ENCODE measurements at places on chromosomes 13 and 19. TPM values are rescaled to one million over a fixed set of nuclear protein-coding genes. Genes with fewer than 3 reads are reported as not detected.

ZNF723 gene
- not detected for polyA plus RNA-seq

LGI4 gene
- 9.4 TPM for polyA plus RNA-seq

ANGPTL4 gene
- polyA plus RNA-seq: 0.97 TPM

TNFSF9 gene
- 0.19 TPM for polyA plus RNA-seq

SNRPA gene
- polyA plus RNA-seq: 65.7 TPM

TPTE2 gene
- polyA plus RNA-seq: 0.06 TPM

STOML3 gene
- polyA plus RNA-seq: 0.04 TPM

POGLUT2 gene
- polyA plus RNA-seq: 15.4 TPM

- H3K27me3 ChIP-seq: peaks cover 3% of the 10 kb centered on the region
- H3K36me3 ChIP-seq: no peaks in the 10 kb centered on the region
- H3K4me3 ChIP-seq: no peak overlapping the region
- H3K4me1 ChIP-seq: no peaks in the 10 kb centered on the region
- no peak overlapping the region for H3K27ac ChIP-seq
- no peak for DNase-seq
Measured at GRCh38 chr13:24700539-24700938, 20.3 kb downstream of the ATP12A start.

DNA sequence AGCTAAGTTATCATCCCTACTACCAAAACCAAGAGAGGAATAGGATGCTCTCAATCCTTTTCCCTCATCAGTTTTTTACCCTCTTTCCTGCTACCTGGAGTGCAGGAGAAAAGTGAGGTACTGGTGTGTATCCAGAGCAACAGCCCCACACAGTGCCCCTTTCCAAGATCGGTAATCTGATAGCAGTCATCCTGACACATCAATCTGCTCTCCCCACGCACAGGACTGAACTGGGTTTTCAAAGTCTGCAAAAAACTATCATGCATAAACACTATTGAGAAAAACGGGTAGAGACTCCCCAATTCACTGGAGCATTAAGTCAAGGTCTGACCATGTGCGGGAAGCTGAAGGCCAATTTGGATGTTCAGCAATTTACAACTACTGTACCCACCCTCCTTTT, 284.8 kb downstream of the RBM26 start:
- H3K4me3 ChIP-seq: no peak overlapping the region
- H3K36me3 ChIP-seq: no peaks in the 10 kb centered on the region
- no peaks in the 10 kb centered on the region for H3K27me3 ChIP-seq
- DNase-seq: no peak
- no peak overlapping the region for H3K27ac ChIP-seq

DNA sequence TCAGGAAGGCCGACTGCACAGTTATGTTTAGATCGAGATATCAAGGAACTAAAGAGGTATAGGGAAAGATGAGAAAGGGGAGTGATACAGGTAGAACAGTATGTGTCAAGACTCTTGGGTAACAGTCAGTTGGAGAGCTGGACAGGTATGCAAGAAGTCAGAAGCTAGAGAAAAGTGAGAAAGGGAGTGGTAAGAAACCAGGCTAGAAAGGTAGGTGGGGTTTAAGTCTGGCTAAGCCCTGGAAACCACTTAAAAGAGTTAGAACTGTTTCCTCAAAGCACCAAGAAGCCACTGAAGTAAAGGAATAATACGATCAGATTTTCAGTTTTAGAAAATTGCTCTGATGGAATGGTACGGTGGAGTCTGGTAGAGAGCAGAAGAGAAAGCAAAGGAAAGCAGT, 196.4 kb downstream of the VWA8 start:
- no peak overlapping the region for H3K4me3 ChIP-seq
- H3K27ac ChIP-seq: no peak overlapping the region
- no peaks in the 10 kb centered on the region for H3K4me1 ChIP-seq
- H3K36me3 ChIP-seq: peaks cover 4% of the 10 kb centered on the region
- DNase-seq: no peak

DNA sequence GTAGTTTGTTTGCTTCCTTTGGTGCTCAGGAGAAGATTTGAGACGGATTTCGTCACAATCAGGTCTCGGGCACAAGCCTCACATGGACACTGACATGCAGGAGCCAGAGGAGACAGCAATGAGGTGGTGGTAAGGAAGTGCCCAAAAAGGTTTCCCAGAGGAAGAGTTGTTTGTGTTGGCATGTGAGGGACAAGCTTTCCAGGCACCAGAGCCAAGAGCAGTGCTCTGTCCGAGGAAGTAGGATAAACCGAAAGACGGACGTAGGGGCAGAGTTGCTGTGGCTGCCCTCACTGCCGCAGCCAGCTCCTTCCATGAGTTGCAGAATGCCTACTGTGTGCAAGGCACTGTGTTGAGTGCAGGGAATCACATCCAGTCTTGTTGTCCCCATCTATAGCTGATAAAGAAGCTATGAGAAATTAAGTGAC, 27.7 kb downstream of the SAE1 start:
- DNase-seq: no peak
- H3K4me1 ChIP-seq: peaks cover 23% of the 10 kb centered on the region
- H3K4me3 ChIP-seq: no peak overlapping the region
- peak overlapping the region; percentile 81 for H3K27ac ChIP-seq
- peaks cover 28% of the 10 kb centered on the region for H3K36me3 ChIP-seq

DNA sequence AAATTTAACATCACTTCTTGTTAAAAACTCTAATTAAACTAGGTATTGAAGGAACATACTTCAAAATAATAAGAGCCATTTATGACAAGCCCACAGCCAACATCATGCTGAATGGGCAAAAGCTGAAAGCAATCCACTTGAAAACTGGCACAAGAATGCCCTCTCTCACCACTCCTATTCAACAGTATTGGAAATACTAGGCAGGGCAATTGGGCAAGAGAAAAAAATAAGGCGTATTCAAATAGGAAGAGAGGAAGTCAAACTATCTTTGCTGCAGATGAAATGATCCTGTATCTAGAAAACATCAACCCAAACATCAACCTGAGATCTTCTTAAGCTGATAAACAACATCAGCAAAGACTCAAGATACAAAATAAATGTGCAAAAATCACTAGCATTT, 15.6 kb upstream of the LILRB1 start:
- H3K4me3 ChIP-seq: no peak overlapping the region
- H3K27ac ChIP-seq: no peak overlapping the region
- DNase-seq: no peak

GRCh38 chr19:37899966-37900365, 6.4 kb downstream of the WDR87 start:
- no peak overlapping the region for H3K27ac ChIP-seq
- no peak for DNase-seq
- no peaks in the 10 kb centered on the region for H3K27me3 ChIP-seq
- H3K4me3 ChIP-seq: no peak overlapping the region
- no peaks in the 10 kb centered on the region for H3K4me1 ChIP-seq

- H3K36me3 ChIP-seq: no peaks in the 10 kb centered on the region
- no peak for DNase-seq
- no peaks in the 10 kb centered on the region for H3K4me1 ChIP-seq
- H3K27ac ChIP-seq: no peak overlapping the region
Measured at GRCh38 chr13:27772651-27773425, 19.4 kb upstream of the GSX1 start.

DNA sequence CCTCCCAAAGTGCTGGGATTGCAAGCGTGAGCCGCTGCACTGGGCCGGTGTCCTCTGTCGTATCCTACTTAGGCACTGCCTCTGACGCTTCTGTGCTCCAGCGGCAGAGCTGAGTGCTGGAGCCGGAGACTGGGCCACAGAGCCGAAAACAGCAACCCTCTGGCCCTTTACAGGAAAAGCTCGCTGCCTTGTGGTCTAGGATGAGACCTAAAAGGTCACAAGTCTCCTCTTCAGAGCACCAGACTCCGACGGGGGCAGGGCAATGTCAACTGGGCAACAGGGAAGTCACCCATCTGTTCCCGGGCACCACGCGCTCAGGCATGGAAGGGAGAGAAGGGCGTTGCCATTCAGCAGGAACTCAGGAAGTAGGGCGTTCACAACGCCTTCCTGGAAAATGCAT, 91.7 kb downstream of the GADD45B start:
- DNase-seq: no peak
- no peaks in the 10 kb centered on the region for H3K36me3 ChIP-seq
- no peak overlapping the region for H3K4me3 ChIP-seq

GRCh38 chr13:50635504-50635903, 208.0 kb downstream of the DLEU7 start:
- DNase-seq: peak; percentile 26
- H3K4me1 ChIP-seq: peaks cover 7% of the 10 kb centered on the region
- no peak overlapping the region for H3K4me3 ChIP-seq
- no peaks in the 10 kb centered on the region for H3K27me3 ChIP-seq

DNA sequence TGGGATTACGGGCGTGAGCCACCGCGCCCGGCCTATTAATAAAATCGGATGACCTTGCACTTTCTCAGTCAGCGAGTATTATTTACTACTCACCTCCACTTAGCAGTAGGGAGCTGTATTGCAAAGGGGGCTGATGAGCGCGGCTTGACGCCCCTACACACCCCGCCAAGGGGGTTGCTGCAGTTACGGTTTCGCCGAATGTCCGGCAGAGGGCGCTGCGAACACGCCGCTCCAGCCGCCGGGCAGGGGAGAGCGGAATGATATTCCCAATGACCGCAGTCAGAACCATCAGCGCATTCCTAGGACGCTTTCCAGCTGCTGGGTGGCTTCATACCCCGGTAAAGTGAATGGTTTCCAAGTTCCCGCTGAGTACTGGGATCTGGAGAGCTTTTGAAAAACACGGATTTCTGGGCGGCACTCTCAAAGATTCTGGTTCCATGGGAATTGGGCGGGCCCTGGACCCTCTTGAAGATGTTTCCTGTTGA, 30.0 kb upstream of the TPT1 start:
- no peak overlapping the region for H3K27ac ChIP-seq
- peaks cover 3% of the 10 kb centered on the region for H3K4me1 ChIP-seq
- peaks cover 20% of the 10 kb centered on the region for H3K36me3 ChIP-seq
- DNase-seq: peak; percentile 51

DNA sequence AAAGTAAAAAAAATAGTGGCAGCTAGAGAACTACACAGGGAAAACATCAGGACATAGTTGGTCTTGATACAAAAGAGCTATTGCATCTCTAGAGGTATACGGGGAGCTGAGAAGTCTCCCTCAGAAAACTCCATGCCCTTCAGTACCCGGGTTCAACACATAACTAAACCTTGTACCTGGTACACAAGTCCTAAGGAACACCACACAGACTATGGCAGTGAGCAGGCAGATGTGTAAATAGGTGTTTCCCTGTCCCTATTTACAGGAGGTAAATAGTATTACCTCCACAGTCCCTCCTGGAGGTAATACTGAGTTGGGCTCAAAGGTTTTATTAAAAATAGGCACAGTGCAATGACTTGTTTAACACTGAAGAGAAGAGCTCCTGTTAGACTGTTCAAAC, 5.9 kb downstream of the FGF14 start:
- peaks cover 10% of the 10 kb centered on the region for H3K4me1 ChIP-seq
- DNase-seq: no peak
- H3K27ac ChIP-seq: no peak overlapping the region
- no peak overlapping the region for H3K4me3 ChIP-seq
- H3K36me3 ChIP-seq: no peaks in the 10 kb centered on the region

GRCh38 chr13:78978381-78978998, 319.5 kb upstream of the OBI1 start:
- peak; percentile 49 for DNase-seq
- H3K27ac ChIP-seq: no peak overlapping the region
- no peaks in the 10 kb centered on the region for H3K36me3 ChIP-seq
- no peaks in the 10 kb centered on the region for H3K4me1 ChIP-seq
- no peaks in the 10 kb centered on the region for H3K27me3 ChIP-seq

- peak overlapping the region; percentile 61 for H3K4me3 ChIP-seq
- peaks cover 18% of the 10 kb centered on the region for H3K4me1 ChIP-seq
- DNase-seq: no peak
Measured at GRCh38 chr19:18118420-18119012, 20.9 kb downstream of the MAST3 start.

DNA sequence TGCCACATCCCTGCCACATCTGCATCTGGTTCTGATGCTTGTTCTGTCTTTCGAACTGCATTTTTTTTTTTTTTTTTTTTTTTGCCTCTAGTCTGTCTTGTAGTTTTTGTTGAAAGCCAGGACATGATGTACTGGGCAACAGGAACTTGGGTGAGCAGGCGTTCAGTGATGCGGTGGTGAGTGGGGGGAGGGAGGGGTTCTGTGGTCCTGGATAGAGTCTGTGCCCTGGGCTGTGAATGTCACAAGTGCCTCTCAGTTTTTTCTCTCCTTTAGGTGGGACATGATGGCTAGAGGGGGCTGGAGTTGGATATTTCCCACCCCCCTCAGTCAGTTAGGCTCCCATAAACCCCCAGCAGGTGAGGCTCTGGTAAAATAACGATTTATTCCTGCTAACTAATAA, 3.5 kb downstream of the CEACAM4 start:
- H3K4me3 ChIP-seq: no peak overlapping the region
- H3K4me1 ChIP-seq: no peaks in the 10 kb centered on the region
- H3K27me3 ChIP-seq: no peaks in the 10 kb centered on the region

DNA sequence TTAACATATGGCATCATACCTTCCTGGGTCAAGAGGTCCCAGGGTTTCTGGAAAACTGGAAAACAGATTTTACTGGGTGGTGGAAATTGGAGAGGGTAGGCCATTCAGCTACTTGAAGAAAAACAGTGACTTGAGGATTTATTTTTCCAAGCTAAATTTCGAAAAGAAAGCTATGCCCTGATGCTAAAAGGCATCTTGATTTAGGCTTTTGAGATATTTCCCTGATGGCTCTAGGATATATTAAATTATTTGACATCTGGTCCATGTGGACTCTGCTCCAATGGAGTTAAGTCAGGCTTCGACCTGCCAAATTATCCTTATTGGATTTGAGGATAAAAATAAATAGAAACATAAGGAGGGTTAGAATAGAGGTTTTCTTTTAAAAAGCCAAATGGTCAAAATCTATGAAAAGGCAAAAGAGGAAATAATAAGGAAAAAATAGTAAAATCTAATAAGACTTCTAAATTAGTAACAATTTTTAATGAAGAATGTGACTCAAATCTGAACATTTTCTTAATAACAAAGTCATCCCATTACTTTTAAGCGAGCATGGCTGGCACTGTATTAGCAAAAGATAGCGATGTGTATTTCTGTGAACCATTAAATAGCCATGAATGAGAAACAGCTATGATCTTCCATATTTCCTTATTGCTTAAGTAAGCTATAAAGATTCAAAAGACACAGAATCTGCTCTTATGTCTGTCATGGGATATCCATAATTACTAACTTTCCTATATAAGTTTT, 190.0 kb upstream of the MIR17HG start:
- H3K27me3 ChIP-seq: no peaks in the 10 kb centered on the region
- H3K27ac ChIP-seq: no peak overlapping the region
- no peaks in the 10 kb centered on the region for H3K36me3 ChIP-seq
- H3K4me1 ChIP-seq: peaks cover 14% of the 10 kb centered on the region
- no peak overlapping the region for H3K4me3 ChIP-seq
- no peak for DNase-seq

- H3K36me3 ChIP-seq: no peaks in the 10 kb centered on the region
- no peaks in the 10 kb centered on the region for H3K27me3 ChIP-seq
- H3K4me1 ChIP-seq: no peaks in the 10 kb centered on the region
- H3K27ac ChIP-seq: no peak overlapping the region
Measured at GRCh38 chr19:31985001-31985605, 360.3 kb upstream of the ZNF507 start.

GRCh38 chr13:103487841-103488240, 421.6 kb upstream of the SLC10A2 start:
- no peak overlapping the region for H3K27ac ChIP-seq
- H3K4me1 ChIP-seq: no peaks in the 10 kb centered on the region
- H3K36me3 ChIP-seq: no peaks in the 10 kb centered on the region
- no peak overlapping the region for H3K4me3 ChIP-seq
- no peak for DNase-seq

GRCh38 chr19:17753976-17754375, 2.7 kb downstream of the FCHO1 start:
- no peak overlapping the region for H3K27ac ChIP-seq
- no peaks in the 10 kb centered on the region for H3K27me3 ChIP-seq
- H3K4me3 ChIP-seq: no peak overlapping the region
- no peaks in the 10 kb centered on the region for H3K36me3 ChIP-seq

GRCh38 chr19:9721861-9722260, 46.7 kb downstream of the ZNF846 start:
- H3K27ac ChIP-seq: no peak overlapping the region
- no peak overlapping the region for H3K4me3 ChIP-seq
- DNase-seq: no peak
- no peaks in the 10 kb centered on the region for H3K27me3 ChIP-seq
- H3K36me3 ChIP-seq: no peaks in the 10 kb centered on the region

All from large intestine (tissue), 12 donors.